AG04450 (cell line): ENCODE measurements at places on chromosomes 6 and 20.

DNA sequence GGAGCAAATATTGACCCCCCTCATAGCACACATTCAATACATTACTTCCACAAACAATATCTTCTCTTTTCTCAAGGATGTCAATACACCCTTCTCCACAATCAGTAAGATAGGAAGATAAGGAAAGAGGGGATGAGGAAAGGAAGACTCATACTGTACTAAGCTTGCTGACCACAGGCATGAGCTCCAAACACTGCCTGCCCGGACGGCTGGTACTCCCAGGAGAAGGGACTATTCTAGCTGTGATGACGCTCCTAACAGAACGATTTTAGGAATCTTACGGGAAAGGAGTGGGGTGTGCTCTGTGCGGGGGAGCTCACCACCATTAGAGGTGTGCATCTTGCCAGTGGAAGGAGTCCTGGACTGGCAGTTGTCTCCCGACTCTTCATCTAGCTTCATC lies 3.9 kb upstream of the CCN6 start:
- no peak for DNase-seq

DNA sequence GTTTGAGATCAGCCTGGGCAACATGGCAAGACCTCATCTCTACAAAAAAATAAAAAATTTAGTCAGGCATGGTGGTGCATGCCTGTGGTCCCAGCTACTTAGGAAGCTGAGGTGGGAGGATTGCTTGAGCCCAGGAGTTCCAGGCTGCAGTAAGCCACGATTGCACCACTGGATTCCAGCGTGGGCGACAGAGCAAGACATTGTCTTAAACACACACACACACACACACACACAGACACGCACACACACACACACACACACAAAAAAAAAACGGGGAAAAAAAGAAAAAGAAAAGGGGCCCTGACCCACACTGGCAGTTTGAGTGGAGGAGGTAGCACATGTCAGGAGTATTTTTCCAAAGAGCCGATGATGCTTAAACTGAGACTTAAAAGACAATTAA lies 122.2 kb downstream of the AFG1L start:
- no peak for DNase-seq

GRCh38 chr6:13094781-13095425 lies 233.4 kb downstream of the TBC1D7 start:
- DNase-seq: no peak

DNA sequence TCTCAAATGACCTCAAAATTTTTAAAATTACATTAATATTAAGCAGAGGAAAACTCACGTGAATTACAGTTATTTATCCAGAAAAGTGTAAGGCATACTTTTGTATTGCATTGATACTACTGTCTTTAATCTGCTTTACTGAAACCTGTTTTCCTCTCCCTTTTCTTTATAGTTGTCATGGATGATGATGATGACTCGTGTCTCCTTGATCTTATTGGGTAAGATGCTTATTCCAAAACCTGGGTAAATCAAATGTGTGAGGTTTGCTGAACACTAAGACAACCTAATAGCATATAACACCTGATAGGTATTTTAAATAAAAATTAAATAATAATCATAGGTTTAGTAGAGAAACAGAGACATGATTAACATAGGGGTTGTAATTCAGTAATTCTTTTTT lies 40.0 kb downstream of the BICRAL start:
- DNase-seq: no peak

DNA sequence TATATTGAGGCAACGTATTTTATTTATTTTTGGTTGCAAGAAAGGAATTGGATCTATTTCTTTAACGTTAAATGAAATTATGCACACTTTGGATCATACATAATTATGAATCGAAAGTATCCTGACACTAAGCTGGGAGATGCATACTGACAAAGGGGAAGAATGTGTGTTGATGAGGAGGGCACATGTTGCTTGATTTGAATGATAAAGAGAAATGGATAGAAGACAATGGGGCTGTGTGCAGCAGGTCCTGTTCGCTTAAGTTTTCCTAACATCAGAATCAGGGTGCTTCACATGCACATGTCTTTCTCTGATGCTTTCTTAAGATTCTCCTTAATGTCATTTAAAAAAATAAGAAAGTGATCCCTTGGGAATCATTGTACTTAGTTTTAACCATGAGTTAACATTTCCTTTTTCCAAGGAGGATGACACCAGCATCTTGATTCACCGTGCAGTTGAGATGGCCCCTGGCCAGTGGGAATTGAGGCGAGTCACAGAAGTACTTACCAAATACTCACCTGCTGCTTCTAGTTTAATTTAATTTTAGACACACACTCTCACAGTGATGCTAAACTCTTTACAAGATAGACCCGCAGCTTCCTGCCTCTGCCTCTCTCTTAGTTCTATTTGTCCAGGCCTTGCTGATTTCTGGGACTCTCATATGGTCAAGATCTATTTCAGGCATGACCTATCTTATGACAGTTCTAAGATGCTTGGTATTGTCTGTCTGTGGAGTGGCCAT lies 116.5 kb downstream of the CLIC5 start:
- no peak for DNase-seq

- DNase-seq: no peak
Observed at GRCh38 chr6:2616811-2617210, 133.9 kb downstream of the MYLK4 start.

GRCh38 chr6:3230900-3231246 lies 3.4 kb upstream of the TUBB2B start:
- DNase-seq: no peak
